RPMI7951 (cell line): ENCODE measurements at places on chromosomes 7 and 10. TPM values are rescaled to one million over a fixed set of nuclear protein-coding genes. Genes with fewer than 3 reads are reported as not detected.

GRCh38 chr7:69739190-69739589 lies 140.9 kb downstream of the AUTS2 start:
- no peak for DNase-seq

DNA sequence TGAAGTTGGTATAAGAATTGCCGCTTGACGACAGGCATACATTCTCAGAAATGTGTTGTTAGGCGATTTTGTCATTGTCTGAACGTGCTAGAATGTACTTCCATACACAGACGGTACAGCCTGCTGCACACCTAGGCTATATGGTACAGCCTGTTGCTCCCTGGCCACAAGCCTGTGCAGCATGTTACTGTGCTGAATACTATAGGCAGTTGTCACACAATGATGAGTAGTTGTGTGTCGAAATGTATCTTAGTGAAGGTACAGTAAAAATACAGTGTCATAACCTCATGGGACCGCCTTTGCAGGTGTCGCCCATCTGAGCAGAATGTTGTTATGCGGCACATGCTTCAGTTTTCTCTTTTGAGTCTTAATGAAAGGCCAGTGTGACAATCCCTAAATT lies 66.5 kb downstream of the SHH start:
- DNase-seq: no peak

DNA sequence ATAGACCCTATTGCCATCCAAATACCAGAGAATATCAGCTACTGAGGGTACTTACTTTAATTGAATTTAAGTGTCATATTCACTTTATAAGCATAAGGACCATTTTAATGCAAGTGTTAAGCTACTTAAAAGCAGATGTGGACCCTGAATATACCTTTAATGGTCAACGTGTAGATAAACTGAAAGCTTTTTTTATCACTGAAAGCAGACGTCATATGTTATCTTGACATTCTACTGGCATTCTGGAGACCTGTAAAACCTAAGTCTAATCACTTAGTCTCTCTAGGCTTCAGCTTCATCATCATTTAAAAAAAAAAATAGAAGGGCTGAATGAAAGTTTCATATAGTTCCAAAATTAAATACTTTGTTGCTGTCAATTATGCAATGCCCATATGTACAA lies 116.5 kb downstream of the ELAPOR2 start:
- no peak for DNase-seq

Gene ASB13
- 11.5 and 11.7 TPM in 2 replicates for total RNA-seq

Gene ITGB8
- total RNA-seq: 18.9 and 19.7 TPM in 2 replicates

Gene IQUB
- 0.39 and 1.1 TPM in 2 replicates for total RNA-seq
